Bone marrow (tissue), 2 donors: ENCODE measurements at places on chromosomes 1 and 21.

DNA sequence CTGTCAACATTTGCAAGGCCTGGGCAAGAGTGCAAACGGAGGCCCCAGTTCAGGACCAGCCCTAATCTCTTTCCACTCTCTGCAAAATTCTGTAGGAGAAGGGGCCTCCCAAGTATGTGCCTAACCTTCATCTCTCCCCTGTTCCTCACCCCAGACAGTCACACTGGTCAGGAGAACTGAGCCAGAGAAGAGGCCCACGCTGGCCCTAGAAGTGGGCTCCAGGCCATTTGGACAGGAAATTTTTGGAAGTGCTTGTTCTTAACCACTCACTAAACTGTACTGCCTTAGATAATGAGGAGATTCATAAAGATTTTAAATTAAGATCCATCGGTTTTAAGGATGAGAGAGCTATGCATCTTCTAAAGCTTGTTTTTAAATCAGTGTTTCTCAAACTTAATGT, 129.7 kb upstream of the ADGRL2 start:
- no peak for DNase-seq

DNA sequence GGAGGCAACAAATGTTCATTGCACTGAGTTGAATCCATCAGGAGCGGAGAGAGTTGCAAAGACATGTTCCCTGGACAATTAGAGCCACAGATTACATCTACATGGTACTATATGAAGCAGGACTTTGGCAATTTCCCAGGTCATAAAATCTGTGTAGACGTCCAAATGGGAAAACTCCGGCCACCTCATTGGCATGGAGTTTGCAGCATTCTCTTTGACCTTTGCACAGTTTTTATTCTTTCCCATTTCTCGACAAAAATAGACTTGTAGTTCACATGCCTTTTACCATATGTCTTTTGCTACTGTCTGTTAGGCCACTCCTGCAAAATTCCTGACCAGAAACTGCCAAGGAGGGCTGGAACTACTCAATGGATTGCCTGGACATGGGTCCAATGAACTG, 48.2 kb downstream of the UBE2T start:
- DNase-seq = no peak

- DNase-seq = no peak
Measured at GRCh38 chr21:37808261-37808660, 108.0 kb downstream of the KCNJ6 start.

- DNase-seq = no peak
Measured at GRCh38 chr1:25253911-25254310, 6.7 kb upstream of the RSRP1 start.

DNA sequence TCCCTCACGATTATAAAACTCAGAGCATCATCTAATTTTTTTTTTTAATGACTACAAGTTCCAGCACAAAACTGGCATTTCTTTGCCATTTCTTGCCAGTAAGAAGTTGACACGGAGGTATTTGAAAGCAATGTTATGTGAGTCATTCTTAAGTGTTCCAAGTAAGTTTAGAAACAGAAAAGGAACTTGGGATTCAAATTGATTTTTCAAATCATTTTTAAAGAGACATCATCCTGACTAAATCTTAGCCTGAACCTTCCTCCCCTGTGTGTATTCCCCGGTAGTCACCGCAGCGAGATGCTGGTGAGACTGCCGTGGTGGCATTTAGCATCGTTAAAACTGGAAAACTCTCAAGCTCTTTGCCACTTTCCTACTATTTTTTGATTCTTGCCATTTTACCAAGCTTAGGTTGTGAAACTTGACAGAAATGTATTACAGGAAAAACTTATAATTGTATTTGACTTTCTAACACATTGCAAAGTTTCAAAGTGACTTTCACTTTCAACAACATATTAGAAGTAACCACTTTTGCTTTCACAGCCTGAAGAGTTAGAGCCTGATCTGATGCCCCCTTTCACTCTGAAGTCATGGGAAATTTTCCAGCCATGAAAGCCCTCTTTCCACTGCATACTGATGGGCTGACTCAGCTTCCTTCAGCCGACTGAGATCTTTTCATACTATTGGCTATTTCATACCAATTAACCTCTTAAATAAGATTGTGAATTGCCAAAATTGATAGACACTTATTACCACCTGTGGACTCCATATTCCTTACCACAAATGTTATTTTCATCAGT, 61.4 kb downstream of the OLFML2B start:
- no peak for DNase-seq

DNA sequence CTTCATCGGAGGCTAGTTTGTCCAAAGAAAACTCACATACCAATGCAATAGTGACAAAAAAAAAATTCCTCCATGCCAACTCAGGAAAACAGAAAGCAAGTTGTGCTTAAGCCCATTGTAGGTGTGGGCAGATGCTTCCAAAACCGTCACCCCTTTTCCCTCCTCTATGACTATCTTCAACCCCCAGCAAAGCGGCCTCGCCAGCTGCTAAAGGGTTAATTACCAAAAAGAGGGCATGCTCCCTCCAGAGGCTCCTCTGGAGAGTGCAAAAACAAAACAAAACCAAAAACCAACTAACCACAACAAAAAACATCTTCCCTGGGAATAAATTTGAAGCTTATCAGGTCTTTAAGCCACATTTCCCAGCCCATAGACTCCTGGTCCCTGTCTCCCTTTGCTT, 1.2 kb downstream of the LMOD1 start:
- no peak for DNase-seq

DNA sequence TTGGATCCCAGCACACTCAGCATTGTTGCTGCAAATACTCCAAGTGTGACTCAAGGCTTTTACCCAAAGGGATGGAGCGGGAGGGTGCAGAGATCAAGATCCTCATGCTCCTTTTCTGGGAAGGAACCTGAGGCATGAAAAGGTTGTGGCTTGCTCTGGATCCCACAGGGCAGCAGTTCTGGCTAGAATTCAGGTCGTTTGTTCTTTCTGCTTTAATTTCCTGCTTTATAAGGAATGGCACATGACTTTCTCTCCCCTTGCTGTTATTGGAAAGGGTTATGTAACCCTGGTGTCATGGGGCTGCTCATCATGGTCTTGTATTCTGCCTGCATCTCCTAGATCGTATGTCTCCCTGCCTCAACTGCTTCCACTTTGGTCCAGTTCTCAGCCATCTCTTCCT, 101.6 kb downstream of the NOS1AP start:
- DNase-seq = no peak

DNA sequence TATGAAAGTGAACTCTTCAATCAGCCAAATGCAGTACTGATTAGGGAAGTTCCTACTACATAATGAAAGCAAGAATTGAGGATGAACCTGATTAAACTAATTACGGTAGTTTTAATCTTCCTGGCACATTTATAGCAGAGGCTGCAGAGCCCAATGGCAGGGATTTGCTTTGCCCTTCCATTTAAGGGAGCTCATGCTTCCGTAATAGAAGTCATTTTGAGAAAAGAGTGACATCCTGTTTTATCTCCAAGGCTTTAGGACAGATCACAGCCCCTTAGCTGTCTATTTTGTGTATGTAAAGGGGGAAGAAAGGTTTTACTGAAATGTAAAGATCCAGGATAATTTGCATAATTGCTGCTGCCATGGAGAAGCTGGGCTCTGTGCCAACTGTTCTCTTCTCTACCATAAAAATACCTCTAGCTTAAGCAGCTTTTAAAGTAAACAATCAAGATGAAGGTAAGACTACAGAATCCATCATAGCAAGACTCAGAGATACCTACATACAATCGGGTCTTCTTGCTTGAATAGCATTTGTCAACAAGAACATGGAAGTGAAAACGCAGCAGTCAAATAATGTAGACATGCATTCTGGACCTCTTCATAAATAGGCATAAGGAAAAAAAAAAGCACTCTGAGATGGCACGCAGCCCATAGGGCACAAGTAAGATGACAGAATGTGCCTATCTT, 62.5 kb downstream of the ASH1L start:
- DNase-seq = peak; percentile 15

DNA sequence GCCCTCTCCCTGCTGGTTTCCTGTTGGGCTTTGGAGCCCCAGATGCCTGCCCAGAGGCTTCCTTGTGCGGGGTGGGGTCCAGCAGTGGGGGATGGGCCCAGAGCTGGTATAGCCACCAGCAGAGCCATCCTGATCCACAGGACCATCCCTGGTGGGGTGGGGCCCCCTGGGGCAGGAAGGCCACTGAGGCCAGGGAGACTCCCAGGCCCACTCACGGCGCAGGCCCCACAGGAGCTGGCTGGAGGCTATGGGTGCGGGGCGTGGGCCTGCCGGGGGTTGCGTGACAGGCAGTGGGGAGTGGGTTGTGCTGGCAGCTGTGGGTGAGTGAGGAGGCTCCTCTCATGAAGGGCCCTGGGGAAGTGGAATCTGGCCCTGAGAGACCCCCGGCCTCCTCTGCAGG, 5.7 kb downstream of the LRRC3 start:
- no peak for DNase-seq

- no peak for DNase-seq
Measured at GRCh38 chr1:48387409-48387808, 84.6 kb downstream of the SPATA6 start.

DNA sequence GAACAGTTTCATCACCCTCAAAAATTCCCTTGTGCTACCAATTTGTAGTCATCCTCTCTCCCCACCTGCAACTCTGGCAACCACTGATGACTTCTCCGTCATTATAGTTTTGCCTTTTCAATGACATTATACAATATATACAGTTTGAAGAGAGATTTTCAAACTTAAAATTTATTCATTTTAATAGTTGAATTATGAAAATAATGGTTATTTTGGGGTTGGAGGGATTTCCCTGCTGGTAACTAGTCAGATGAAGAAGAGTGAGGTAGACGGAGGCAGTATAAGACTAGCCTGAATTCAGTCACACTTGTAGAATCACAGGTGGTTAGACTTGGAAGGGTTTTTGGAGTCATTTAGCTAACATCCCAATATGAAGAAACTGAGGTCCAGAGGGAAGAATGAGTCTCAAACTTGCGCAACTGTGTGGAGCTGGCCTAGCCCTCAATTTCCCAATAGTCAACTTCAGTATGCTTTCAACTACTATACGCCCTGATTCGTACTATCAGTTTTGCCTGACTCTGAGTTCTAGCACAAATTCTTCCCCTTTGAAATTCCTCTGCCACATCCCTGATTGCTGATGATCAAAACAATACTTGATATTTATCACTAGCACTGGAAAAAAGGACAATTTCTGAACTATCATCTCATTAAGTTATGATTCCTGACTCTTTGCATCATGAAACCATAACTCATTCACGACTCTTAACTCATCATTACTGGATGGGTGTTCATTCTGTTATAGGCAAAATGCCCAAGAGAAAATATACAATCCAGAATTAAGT, 54.2 kb downstream of the VANGL2 start:
- DNase-seq = no peak

- no peak for DNase-seq
Measured at GRCh38 chr1:37945743-37946702, 830 bp downstream of the INPP5B start.

DNA sequence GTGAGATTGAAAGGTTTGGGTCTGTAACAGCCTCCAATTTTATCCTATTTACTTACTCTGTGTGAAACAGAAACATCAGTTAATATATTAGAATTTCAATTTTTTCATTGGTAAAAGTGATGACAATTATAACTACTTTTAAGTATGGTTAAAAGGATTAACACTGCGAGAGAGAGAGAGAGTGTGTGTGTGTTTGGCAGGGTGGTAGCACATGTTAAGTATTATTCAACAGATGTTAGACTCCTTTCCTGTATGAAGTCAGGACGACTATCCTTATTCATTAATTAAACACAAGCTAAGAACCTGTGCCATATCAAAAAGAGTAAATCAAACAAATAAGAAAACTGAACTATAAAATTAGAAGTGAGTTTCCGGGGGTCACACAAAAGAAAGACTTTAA, 662.5 kb downstream of the PLPP3 start:
- no peak for DNase-seq

DNA sequence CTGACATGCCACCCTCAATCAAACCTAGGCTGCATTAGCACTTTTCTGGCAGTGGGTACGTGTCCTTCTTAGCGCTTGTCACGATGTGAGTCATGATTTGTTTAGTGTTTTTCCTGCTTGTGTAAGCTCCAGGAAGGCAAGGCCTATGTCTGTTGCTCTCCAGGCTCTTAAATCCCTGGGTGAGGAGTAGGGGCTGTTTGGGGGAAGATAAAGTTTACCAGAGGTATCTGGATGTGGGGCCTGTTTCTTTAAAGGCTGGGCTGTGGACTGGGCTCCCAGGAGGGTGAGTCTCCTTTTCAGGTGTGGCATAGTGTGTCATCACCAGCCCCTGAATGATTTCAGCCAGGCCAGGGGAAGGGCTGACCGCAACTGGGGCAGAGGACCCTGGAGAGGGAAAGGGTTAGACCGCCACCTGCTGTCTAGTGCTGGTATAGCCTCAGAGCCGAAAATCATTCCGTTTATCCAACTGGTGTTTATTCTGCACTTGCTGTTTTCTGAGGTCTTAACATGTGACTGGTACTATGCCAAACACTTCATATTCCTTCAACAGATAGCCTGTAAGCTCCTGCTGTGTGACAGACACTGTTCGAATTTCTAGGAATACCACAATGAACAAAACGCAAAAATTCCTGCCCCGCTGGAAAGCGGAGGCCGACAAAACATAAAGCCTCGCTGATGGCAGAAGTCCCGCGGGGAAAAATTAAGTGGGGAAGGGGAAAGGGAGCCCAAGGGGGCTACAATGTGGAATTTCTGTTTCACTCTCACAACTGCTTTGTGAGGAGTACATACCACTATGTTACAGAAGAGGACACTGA, 9.7 kb downstream of the SERINC2 start:
- DNase-seq = peak; percentile 62
